Activated CD4-positive, alpha-beta T cell treated with anti-CD3 and anti-CD28 coated beads for 1 hour (primary cell): ENCODE measurements at places on chromosomes 4 and X.

DNA sequence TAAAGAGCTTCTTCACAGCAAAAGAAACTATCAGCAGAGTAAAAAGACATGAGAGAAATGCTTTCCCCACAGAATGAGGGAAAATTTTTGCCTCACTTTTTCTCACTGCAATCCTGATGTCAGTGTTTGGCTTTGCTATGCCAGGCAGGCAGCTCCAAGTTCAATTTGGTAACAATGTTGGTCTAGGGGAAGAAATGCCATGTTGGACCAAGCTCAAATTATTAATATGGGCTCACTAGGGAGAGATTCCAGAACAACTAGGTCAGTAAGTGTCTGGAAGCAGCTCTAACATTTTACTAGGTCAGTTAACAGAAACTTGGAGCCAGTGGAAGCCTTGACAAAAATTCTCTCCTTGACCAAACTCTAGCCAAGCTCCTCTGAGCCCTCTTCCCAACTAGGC, 95.4 kb downstream of the NAF1 start:
- no peak for DNase-seq

GRCh38 chr4:3689006-3689405, 77.2 kb upstream of the ADRA2C start:
- no peak for DNase-seq

DNA sequence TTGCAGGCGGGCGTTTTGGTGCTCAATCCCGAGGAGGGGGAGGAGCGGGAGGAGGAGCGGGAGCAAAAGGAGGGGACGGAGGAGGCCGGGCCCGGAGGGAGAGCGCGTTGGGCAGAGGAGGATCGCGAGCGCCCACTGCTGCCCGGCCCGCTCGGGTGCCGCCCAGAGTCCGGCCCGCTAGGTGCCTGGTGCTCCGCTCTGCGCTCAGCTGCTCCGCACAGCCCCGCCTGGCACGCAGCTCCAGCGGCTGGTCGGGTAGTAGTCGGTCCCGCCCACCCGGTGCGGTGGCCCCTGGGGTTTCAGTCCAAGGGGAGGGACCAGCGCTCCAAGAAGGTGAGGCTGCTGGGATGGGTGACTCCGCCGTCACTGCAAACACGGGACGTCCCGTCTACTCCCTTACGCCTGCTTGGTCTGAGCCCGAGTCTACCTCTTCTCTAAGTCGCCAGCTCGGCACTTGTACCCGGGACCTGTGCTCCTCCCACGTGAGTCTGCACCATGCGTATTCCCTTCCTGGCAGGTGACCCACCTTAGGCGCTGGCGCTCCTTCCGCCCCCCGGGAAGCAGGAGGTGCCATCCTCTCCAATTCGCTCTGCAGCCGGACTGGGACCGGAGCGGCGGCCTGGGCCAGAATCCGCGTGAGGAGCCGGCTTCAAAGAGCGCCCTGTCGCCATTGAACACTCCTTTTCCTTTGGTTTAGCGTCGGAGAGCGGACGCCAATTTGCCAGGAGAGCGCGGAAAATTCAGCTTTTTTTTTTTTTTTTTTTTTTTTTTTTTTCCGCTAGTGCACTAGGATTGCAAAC, 405 bp upstream of the HS3ST1 start:
- DNase-seq, result no peak

- no peak for DNase-seq
Measured at GRCh38 chr4:6107114-6107791, 89.0 kb upstream of the C4orf50 start.

DNA sequence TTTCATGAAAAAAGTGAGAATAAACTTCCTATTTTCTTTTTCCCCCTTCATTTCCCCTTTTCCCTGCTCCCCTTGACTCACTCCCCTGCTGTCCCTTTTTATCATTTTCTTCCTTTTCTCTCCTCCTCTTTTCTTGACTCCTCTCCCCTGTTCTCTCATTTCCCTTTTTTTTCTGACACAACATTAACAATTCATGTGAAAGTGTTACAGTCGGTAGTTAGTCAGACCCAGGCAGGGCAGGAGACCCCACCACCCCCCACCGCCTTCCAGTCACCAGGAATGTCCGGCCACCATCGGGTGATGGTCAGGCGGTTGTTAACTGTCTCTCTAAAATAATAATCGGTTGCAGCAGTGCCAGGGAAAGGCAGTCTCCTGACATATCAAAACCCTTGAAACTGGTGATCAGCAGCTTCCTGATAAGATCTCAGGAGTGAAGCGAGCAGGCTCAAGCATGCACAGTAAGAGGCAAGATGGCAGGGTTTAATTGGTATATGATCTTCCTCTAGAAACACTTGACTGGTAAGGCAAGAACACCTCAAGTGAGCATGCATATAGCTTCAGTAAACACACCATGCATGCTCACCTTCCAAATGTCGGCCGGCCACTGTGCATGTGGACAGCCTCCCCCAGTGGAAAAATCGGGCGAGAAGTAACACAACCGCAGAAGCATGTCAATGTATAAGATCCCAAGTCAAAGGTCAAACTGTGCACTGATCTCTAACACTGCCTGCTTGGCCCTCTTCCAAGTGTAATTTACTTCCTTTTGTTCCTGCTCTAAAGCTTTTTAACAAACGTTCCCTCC, 191.4 kb downstream of the NDST4 start:
- no peak for DNase-seq

DNA sequence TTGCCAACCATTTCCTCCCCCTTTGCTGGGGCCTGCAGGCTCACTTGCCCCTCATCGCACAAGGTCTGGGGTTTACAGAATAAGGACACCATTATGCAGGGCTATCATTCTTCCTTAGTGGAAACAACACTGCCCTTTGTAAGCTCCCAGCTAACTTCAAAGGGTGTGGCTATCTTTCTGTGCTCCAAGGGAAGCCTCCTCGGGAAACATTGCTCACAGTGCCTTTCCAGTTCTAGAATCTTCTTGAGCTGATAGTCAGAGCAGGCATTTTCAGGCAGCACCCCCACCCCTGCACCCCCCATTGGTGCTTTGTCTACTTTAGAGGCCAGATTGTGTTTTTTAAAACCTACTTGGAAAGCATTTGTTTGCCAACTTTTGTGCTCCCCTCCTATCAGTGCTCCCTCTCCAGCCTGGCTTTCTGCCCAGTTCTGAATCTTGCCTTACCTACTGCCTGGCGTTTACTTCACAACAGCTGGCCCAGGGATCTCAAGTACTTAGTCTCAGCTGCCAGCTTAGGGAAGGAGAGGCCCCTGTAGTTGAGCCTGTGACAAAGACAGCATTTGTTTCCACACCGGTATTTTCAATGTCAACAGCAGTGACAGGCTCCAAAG, 53.5 kb downstream of the PLAC1 start:
- no peak for DNase-seq

- DNase-seq, result no peak
Measured at GRCh38 chrX:113906168-113906567, 677.7 kb upstream of the HTR2C start.

GRCh38 chr4:115323106-115323707, 209.8 kb upstream of the NDST4 start:
- no peak for DNase-seq

DNA sequence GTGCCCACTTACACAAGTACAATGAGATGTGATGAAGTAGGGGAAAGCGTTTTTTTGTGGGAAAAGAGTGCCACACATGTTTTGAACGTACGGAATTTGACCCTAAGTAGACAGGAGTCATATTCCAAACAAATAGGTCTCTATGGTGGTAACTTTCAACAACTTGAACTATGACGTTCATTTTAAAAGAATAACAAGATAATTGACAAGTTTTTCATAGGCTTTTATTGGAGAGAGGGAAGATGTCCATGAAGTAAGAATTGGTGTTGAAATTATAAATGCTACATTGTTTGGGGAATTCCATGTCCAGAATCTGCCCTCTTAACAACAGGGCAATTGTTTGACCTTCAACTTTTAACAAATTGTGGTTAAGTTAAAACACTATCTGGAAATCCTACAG, 126.5 kb downstream of the GASK1B start:
- no peak for DNase-seq

GRCh38 chr4:111228874-111229273, 606.0 kb upstream of the PITX2 start:
- DNase-seq, result no peak

DNA sequence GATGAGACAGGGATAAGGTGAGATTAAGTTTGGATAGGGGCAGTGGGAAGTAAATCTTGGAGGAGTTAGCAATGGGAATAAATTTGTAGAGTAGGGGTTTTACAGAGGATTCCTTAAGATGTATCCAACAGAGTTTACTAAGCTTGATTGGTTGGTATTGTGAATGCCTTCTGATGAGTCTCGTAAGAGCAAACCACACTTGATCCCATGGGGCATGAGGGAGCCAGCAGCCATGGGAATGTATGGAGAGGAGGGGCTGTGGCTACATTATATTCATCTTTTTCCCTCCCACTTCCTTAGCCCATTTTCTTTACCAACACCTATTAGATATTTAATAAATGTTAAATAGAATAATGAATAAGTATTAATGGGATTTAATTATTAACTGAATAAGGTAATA, 126.6 kb upstream of the NDST3 start:
- no peak for DNase-seq

DNA sequence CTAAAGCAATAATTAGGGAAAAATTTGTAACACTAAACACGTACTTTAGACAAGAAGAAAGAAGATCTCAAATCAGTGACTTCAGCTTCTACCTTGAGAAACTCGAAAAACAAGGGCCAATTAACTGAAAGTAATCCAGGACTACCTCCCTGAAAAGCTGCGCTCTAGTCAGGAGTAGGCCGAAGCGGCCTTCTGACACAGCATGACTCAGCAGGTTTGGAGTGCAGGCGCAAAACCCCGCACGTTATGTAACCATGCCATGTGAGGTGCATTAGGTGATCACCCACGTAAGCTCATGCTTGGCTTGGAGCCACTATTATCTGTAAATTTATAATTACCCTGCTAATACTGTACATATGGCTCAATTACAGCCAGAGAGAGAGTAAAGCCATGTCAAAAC, 52.8 kb upstream of the CCDC149 start:
- DNase-seq, result no peak

- DNase-seq, result no peak
Measured at GRCh38 chr4:173214231-173214630, 45.6 kb downstream of the GALNT7 start.

DNA sequence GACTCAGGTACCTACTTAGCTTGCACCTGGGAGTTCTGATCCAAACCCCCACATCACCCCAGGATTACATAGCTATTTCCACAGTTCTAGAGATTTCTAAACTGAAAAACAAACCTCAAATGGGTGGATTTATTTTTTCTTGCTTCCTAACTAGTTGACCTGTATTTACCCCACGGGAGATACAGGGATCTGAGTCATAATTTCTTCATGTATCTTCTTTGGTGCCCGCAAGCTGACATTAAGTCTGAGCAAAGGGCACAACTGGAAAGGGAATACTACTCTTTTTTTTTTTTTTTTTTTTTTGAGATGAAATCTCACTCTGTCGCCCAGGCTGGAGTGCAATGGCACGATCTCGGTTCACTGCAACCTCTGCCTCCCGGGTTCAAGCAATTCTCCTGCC, 10.0 kb upstream of the ELOVL6 start:
- no peak for DNase-seq

DNA sequence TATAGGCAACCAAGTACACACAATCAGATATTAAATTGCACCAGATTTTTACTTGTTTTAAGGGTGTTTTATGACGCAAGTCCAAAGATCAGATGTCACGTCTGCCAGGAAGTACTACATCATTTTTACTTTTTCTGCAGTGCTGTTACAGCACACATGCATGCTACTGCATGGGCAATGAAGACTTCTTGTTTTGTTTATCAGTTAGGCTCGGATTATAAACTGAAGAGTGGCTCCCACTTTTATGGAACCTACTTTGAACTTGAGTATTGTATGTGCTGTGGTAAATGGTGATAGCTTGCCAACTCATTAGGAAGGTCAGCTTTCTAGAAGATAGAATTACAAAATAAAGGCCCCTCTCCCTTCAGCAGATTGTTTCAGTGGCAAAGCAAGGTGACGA, 131.6 kb downstream of the CEP135 start:
- DNase-seq, result no peak

DNA sequence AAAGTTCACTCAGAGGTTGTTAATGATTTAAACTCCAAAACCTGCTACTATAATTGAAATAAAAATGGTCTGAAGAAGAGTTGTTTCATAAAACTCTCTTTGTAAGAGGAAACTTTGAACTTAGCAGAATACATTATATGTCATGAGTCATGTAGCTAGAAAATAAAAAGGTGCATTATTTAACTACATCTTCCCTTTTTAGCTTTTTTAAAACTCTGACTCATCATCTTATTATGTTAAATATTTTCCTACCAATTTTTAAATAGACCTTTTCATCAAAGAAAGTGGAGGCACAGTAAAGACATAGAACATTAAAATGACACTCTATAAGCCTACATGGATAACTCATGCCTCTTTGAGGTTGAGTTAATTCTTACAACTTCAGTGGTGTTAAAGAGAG, 1.2 kb upstream of the ZNF827 start:
- DNase-seq, result no peak

GRCh38 chr4:56995525-56995924, 16.8 kb downstream of the POLR2B start:
- DNase-seq, result no peak

- DNase-seq, result no peak
Measured at GRCh38 chr4:149443537-149443936, 372.1 kb downstream of the IQCM start.

GRCh38 chr4:139299536-139299935, 1.8 kb upstream of the NAA15 start:
- no peak for DNase-seq

- no peak for DNase-seq
Measured at GRCh38 chr4:141739636-141740035, 103.3 kb downstream of the IL15 start.

DNA sequence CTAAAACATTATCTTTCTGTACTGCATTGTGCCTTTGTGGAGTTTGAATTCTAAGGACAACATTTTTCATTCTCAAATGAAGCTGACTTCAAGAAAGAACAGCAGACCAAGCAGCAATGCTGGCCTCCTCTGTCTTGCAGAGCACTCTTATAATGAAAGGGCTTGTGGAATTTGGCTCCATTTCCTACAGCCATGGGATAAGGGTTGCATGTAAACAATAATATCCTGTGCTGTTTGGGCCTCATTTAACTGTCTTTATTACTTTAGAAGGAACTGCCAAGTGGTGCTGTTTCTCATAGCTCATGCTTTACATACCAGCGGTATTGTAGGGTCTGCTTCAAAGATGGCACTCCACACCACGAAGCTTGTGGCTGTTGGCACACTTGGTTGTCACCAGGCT, 111.4 kb upstream of the EOLA2 start:
- no peak for DNase-seq
